Epithelial cell of esophagus (primary cell): ENCODE measurements at places on chromosomes 7 and 10.

DNA sequence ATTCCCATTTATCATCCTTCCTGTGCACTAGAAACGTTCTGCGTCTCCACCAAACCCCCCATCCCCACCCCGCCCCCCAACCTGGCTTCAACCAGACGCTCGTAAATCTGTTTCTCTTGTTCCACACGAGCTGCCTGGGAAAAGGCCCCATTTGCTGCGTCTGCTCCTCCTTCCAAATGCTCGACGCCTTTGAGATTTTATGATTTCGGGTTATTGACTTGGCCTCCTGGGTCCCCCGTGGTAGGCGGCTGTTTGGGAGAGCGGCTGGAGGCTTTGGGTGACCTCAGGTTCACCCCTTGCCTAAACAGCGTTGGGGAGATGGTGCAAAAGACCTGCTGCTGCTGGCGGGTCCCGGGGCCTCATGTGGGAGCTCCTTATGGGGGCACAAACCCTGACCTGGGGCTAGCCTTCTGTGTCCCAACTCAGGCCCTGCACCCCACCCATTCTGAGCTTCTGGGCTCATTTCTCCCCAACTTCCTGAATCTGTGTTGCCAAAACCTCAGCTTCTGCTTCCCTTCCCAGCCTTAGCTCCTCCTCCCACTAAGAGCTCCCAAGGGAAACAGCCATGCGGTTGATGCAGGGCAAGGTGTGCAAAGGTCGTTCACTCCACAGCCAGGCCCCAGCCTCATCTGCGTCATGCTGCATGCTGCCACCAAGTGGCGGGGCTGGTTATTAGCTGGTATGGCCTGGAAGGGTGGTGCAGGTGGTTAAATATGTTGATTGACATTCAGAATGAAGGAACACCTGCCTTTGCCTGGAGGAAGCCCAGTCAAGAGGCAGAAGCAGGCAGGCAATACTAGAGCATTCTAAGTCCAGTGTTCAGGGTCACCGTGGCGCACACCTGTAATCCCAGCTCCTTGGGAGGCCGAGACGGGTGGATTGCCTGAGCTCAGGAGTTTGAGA lies 49.1 kb upstream of the ELN start:
- peak; percentile 50 for DNase-seq

DNA sequence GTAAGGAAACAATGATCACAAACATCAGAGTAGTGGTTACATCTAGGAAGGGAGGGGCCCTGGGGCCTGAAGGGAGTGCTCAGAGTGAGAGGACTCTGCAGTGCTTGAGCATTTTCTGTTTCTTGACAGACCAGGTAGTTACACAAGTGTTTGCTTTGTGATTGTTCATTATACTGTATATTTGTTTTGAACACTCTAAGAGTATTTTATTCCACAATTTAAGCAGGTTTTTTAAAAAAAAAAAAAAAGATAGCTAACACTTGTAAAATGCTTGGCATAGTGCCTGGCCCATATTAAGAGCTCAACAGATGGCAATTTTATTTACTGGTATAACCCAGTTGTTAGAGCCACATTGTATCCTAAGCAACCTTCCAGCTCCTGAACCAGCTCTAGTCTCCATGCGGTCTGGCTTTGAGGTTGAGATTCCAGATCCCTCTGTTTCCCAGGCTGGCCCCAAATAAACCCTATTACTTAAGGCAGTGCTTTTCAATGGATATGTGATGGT lies 20.1 kb upstream of the ATXN7L1 start:
- DNase-seq: no peak

DNA sequence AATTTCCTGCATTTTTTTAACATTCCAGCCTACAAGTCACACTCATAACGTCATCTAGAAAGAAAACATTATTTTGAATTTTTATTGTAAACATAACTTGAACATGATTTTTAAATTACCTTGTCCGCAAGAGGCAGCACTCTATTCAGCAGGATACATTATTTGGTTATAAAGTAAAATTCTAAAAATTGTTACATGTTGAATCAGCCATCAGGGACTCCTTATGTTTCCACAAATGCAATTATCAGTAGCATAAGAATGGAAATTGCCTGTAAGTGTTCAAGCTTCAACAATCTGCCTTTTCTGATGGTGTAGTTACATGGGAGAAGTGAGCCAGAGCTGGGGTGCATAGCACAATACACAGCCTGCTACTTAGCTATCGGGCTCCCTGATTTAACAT lies 97.5 kb downstream of the ZNF365 start:
- no peak for DNase-seq

- DNase-seq: no peak
Measured at GRCh38 chr7:97167176-97167575, 49.7 kb downstream of the SDHAF3 start.

DNA sequence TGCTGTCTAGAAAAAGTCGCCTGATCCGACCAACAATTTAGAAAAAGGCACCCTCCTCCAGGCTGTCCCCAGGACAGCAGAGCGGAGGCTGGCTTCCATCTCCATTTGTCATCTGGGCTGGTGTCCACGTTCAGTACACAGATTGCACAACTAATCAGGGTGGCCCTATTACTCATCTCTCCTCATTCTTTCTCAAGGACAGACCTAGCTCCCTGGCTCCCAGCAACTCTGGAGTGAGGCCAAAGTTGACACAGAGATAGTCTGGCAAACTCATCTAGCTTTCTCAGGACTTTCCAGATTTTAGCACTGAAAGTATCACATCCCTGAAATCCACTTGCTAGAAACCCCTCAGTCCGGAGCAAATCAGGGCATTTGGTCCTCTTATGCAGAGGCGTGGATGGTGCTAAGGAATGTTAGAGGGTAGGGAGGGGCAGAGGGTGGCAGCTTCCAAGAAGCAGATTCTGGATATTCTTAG lies 75.1 kb downstream of the DNAH11 start:
- DNase-seq: peak; percentile 88

- no peak for DNase-seq
Measured at GRCh38 chr7:66263936-66264335, 58.8 kb downstream of the TPST1 start.
